ENCODE measurements at places on chromosomes 16 and 17.

DNA sequence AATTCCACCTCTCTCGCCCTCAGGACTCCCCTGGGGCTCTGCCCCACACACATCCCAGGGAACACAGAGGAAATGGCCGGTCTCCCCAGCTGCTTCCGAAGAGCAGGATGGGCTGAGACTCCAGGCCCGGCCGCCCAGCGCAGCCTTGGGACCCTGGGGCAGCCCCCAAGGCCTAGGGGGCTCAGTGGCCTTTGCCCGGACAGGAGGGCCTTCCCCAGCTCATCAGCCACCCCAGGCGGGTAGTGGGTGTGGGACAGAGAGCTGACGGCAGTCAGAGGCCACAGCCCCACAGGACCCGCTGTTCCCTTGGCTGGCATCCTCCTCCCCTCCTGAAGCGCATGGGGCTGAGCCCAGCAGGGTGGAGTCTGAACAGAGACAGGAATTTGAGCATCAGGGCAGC lies 6.2 kb upstream of the CBFA2T3 start:
- DNase-seq: no peak

GRCh38 chr17:72387487-72387886 lies 266.7 kb downstream of the SOX9 start:
- no peak for DNase-seq

GRCh38 chr16:57797216-57797525 lies 5.1 kb downstream of the KIFC3 start:
- DNase-seq: no peak

- DNase-seq: no peak
Measured at GRCh38 chr17:19372866-19373504, 5.3 kb upstream of the MAPK7 start.

DNA sequence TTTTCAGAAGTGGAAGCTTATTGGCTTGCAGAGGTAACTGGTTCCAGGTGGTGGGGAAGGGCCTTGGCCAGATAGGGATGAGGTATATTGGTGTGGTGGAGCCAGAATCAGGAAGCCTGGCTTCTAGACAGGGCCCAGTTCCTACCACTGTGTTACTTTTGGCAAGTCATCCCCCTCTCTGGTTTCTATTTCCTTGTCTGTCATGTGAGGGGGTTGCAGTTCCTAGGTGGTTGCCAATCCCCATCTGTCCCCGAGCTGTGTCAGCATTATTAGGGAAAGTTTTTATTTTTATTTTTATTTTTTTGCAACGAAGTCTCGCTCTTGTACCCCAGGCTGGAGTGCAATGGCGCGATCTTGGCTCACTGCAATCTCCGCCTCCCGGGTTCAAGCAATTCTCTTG lies 3.0 kb downstream of the SMCR8 start:
- no peak for DNase-seq

DNA sequence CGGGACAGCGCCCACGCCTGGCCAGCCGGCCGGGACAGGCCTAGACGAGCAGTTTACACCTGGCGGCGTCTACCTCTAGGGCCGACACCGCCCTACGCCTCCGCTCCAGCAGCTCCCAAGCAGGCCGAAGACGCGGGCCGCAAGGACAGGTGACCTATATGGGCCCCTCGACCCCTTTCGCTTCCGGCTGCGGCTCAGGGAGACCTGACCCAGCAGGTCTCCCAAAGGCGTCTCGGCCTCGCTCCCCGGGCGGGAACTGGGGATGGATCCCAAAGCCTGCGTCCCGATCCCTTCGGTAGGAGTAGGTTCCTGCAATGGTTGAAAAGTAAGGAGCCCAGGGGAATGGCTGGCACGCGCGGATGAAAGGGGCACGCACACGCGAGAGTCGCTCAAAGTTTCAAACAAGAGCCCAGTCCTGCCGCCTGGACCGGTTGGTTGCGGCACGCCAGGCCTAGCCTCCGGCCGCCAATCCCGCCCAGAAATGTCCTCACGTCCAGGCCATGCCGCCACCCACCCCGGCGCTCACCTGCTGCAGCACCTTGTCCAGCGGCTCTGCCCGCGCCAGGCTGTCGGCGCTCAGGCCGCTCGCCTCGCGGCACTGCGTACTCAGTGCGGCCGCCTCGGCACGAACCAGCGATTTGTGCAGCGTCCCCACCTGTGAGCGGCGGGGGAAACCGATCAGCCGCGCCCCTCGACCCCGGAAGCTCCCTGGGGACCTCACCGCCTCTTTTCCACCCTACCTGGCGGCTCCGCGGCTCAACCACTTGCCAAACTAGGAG lies 630 bp downstream of the ESRP2 start:
- DNase-seq: peak; percentile 75

GRCh38 chr17:65156185-65156834 lies 19.1 kb downstream of the RGS9 start:
- DNase-seq: no peak

GRCh38 chr17:12730931-12731521 lies 58.3 kb upstream of the ARHGAP44 start:
- no peak for DNase-seq

All from mammary epithelial cell (primary cell).